Endodermal cell (in vitro differentiated cells): ENCODE measurements at places on chromosomes 3 and 15. TPM values are rescaled to one million over a fixed set of nuclear protein-coding genes. Genes with fewer than 3 reads are reported as not detected.

- DNase-seq = peak; percentile 52
Measured at GRCh38 chr3:38368238-38368637, 21.7 kb downstream of the XYLB start.

- no peak for DNase-seq
Measured at GRCh38 chr15:40192942-40193341, 32.1 kb downstream of the BUB1B start.

DNA sequence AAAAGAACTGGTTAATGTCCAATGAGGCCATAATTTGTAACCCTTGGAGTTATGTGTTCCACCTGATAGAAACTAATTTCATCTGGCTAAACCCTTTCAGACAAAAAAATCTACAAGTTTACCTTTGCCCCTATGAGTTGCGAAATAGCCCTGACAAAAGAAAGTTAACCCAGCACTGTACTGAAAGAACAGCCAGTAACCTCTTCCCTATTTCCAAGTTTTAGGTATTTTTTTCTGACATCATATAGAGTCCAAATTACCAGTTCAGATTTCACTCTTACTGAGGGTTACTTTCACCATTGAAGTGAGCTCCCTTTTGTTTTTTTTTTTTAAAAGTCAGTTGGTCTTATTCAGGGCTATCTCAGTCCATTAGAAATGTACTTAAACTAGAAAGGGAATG lies 42.8 kb upstream of the PTPRG start:
- DNase-seq = no peak

DNA sequence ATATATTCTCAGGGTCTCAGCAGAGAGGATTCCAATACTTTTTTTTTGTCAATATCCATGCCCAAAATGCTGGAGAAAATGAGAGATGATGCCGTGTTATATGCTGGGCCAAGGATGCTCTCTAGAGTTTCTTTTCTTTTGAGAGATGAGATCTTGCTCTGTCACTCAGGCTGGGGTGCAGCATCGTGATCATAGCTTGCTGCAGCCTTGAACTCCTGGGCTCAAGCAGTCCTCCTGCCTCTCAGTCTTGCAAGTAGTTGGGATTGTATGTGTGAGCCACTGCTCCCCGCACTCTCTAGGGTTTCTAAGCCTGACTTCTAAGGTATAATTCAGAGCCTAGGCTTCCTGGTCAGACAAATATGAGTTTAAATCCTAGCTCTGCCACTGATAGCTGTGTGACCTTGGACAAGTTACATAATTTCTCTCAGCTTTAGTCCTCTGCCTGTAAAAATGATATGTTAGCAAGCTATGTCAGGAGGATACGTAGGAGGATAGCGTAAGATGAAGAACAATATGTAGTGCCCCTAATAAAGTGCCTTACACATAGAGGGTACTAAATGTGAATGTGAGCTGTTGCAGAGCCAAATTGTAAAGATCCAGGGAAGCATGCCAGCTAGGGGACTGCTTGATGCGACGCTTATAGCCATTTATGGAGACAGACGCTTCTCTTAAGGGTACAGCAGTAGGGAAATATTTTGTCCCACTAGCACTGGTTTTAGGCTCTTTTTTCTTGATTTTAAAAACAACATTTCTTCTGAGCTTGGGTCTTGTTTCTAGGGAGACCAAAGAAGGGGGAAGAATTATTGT lies 7.4 kb downstream of the STARD9 start:
- DNase-seq = peak; percentile 44

- DNase-seq = no peak
Measured at GRCh38 chr15:72278737-72279136, 6.4 kb upstream of the PARP6 start.

Gene SPINK8
- total RNA-seq = not detected in 3 replicates

DNA sequence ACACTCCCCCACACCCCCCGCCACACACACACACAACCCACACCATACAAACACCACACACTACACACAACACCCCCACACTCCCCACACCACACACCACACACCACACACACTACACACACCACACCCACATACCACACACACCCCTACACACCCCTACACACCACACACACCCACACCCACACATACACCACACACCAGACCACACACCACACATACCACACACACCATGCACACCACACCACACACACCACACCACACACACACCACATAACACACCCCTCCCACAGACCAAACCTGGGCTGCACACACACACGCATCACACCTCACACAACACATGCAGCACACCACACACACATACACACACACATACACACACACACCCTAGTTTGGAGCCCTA lies 1.8 kb upstream of the RASGRF1 start:
- no peak for DNase-seq

DNA sequence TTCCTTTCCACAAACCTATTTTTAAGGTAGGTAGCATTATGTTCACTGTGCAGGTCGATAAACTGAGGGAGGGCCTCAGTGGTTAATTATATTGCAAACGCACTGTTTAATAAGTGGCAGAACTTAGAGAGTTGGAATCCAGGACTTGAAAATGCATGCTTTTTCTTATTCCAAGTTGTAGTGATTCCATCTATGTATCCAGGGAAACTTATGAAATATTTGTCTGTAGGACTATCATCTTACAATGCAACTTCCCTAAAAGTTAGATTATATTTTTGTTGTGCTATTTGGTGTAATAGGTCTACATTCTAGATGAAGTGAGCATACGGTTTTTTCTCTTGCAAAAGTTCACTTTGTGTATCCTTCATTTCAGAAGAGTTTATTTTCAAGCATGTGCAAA lies 419.5 kb downstream of the NAALADL2 start:
- DNase-seq = no peak

Gene LYZL4
- not detected in 3 replicates for total RNA-seq

DNA sequence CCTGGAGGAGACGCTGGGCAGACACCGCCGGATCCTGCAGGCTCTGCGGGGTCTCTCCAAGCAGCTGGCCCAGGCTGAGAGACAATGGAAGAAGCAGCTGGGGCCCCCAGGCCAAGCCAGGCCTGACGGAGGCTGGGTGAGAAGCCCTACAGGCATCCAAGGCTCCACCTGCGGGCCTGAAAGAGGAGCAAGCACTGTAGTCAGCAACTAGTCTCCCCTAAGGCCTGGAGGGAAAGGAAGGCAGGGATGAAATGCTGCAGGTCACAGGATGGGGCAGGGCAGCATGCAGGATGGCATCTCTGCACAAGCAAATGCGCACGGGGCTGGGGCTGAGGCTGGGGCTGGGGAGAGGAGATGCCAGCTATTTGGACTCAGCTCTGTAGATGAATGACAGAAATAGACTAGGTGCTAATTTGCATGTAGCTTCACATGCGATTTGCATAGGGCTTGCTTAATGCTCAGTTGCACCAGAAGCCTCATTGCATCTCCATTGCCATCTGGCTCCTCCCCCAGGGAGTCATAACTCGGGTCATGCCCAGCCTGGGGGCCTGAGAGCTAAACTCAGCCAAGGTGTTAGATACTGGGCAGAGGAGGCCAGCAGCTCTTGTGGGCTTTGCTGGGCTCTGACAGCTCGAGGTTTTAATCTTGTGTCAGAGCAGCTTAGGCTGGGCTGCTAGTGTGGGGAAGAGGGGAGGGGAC lies 5.2 kb upstream of the CPLX3 start:
- peak; percentile 65 for DNase-seq
